ENCODE measurements at places on chromosomes 7 and 10.

- DNase-seq: no peak
These were observed 92.4 kb upstream of the SGCE start for GRCh38 chr7:94748376-94748775.

GRCh38 chr7:4655311-4655710 lies 26.8 kb upstream of the FOXK1 start:
- no peak for DNase-seq

DNA sequence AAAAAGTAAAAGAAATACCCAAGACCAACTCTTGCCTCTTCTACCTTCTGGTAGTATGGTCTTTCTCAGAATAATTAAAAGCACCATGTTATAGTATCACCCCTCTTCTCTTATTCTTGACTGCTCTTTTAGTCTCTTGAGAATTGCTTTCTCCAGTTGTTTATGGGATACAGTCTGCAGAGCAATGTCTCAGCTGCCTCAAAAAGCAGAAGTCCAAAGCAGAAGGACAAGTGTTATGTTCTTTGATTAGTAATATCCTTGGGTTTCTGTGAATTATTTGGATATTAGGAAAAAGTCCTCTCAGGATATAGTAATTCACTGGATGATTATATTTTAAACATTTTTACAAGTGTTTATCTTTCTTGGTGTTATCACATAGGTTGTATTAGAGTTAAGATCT lies 7.4 kb downstream of the TAS2R41 start:
- no peak for DNase-seq

- DNase-seq: no peak
These were observed 57.1 kb downstream of the C10orf143 start for GRCh38 chr10:130053561-130053960.

GRCh38 chr10:15784662-15785300 lies 65.1 kb upstream of the ITGA8 start:
- DNase-seq: no peak

GRCh38 chr10:95795602-95796001 lies 39.6 kb downstream of the ENTPD1 start:
- no peak for DNase-seq

DNA sequence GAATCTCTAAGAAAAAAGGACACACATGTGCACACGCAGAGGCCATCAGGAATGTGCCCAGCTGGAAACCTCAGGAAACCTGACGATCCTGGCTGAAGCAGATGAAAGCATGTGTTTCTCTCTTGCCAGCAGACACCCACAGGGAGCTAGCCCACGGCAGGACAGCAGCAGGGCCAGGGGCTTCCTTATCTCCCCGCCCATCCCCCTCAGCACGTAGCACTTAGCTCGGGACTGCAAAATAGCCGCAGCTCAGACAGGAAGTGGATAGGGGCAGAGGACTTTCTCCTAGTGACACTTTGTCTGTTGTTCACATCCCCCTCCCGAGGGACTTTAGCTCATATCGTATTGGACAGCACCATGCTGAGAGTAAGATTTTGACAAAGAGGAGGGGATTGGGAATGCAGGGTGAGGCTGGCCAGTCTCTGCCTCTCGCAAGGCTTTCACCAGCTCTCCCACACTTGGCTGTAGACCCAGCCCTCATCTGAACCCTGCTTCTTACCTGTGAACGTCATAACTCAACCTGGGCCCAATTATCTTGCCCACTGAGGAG lies 63.8 kb downstream of the MKI67 start:
- no peak for DNase-seq

- peak; percentile 93 for DNase-seq
These were observed 47.7 kb downstream of the DLD start for GRCh38 chr7:107938456-107939250.

GRCh38 chr10:6198171-6198570 lies 4.6 kb upstream of the PFKFB3 start:
- no peak for DNase-seq

- DNase-seq: no peak
These were observed 280.0 kb upstream of the NRG3 start for GRCh38 chr10:81594991-81595390.

DNA sequence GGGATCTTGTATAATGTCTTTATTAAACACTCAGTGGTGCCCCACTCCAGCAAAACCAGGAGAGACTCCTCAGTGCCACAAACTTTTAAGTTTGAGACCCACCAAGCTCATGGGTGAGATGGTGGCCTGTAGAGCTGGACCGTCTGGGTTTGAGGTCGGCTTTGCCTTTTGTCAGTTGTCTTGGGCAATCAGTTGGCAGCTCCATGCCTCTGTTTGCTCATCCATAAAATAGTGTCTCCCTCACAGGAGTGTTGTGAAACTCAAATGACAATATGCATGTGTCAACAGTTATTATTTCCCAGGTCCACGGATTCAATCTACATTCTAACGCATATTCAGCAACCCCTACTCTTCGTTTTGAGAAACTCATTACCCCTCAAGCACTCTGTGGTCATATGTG lies 367.8 kb upstream of the C7orf33 start:
- no peak for DNase-seq

GRCh38 chr7:70565721-70566370 lies 566.1 kb upstream of the GALNT17 start:
- no peak for DNase-seq

DNA sequence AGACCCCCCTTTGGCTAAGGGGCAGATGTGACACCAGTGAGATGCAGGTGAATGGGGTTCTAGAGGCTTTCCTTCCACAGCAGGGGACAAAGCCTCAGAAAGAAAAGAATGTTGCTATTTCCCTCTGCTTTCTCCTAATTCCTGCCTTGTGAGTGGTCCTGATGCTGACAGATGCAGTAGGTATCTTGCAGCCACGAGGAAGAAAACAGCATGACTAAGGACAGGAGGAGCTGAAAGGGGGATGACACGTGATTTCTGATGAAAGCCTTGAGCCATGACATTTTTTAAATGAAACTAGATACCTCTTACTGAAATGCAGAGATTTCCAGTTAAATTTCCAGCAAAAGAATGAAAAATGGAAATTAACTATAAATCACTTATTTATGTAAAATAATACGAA lies 92.4 kb downstream of the C1GALT1 start:
- DNase-seq: no peak

GRCh38 chr7:99666013-99666395 lies 13.8 kb downstream of the CYP3A5 start:
- no peak for DNase-seq

- DNase-seq: no peak
These were observed 5.7 kb upstream of the LMOD2 start for GRCh38 chr7:123649964-123650363.

DNA sequence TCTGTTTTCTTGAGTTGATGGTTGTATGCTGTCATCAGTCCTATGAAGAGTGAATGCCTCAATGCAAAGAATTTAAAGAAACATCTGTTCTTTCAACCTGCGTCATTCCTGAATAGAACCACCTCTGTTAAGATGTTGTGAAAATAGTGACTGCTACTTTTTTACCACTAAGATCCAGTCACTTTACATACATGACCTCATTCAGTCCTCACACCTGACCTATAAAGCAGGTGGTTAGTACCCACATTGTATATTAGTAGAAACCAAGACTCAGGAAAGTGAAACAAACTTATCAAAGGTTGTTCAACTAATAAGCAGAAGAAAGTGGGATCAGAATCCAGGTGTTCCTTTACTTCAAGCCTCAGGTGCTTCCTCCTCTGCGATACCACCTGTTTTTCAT lies 64.8 kb downstream of the ITGB8 start:
- no peak for DNase-seq

GRCh38 chr10:53952698-53953630 lies 848.1 kb downstream of the PCDH15 start:
- DNase-seq: no peak

- no peak for DNase-seq
These were observed 90.2 kb downstream of the FRMD4A start for GRCh38 chr10:14240253-14241189.

- no peak for DNase-seq
These were observed 32.3 kb upstream of the WDFY4 start for GRCh38 chr10:48652344-48652743.

GRCh38 chr7:7335215-7335614 lies 152.9 kb downstream of the C1GALT1 start:
- no peak for DNase-seq

- DNase-seq: no peak
These were observed 93.2 kb downstream of the SH3PXD2A start for GRCh38 chr10:103762162-103762561.

GRCh38 chr10:110207805-110208613 lies 604 bp downstream of the MXI1 start:
- peak; percentile 67 for DNase-seq

DNA sequence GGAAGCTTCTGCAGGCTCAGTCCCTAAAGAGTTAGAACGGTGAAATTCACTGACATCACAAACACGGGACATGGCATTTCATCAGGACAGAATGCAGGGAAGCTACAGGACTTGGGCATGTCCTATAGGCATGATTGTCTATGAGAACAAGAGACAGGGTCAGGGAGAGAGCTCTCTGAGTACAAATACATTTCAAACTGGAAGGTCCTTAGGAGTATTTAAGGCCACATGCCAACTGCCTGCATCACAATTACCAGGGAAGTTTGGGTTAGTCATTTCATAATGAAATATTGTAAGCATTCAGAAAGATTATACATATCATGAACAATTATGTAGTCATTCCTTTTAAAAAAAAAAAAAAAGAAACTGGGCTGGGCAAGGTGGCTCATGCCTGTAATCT lies 71.3 kb downstream of the CREB3L2 start:
- no peak for DNase-seq

- DNase-seq: peak; percentile 63
These were observed 138.0 kb upstream of the FRMD4A start for GRCh38 chr10:14468726-14469125.

GRCh38 chr10:106652279-106652678 lies 512.2 kb downstream of the SORCS1 start:
- no peak for DNase-seq

DNA sequence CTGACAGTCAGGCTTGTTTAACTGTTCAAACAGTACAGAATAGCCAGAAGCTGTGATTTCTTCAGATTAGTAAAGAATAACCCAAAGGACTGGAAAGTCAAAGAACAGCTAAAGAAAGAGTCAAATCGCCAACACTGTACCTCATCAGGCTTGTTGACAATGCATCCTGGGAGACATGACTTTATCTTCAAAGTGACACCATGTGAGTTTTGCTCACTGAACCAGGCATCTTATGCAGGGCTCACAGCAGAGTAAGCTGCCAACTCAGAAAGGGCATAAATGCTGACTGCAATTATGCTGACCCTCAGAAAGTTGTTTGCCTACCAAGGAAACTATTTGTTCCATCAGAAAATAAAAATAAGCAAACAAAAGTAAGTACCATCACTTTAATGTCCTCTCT lies 96.4 kb downstream of the MAGI2 start:
- no peak for DNase-seq

DNA sequence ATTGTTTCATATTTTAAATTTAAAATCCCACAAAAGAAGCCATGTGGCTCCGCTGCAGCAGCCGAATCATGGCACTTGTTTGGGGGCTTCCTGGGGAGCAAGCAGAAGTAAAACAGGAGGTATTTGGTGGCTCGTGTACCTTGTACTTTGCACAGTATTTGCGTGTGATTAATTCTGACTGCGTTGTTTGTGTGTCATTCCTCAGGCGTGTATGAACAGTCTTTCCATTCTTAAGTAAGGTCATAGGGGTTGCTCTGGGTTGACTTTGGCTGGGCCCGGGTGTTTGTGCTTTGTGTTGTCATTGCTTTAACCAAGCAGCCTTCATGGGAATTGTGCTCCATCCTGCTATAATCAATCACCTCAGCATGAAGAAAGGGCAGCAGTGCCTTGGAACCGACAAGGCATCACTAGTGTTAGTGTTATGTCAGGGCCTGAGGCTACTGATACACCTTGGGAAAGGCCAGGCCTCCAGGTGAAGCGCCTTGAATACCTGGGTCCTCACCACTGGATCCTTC lies 182.4 kb downstream of the ARHGAP21 start:
- no peak for DNase-seq

GRCh38 chr10:3828404-3829155 lies 43.6 kb upstream of the KLF6 start:
- no peak for DNase-seq

DNA sequence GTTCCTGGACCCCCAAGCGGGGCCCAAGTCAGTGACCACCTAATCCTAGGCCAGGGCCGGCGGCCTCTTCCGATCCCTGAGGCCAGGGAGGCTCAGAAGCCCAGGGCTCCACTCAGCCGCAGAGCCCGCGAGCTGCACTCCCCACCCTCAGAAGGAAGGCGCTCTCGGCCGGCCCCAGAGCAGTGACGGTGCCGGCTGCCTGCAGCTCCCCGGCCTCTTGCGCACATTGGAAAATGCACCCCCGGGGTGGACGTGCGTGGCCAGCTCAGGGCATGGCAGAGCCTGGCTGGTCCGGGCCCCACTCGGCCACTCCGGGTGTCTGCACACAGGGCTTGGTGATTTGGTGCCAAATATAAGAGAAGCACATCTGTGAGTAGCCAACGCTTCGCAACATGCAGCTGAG lies 269.1 kb downstream of the PTPRN2 start:
- no peak for DNase-seq

Data from G401 (cell line).